ENCODE measurements at places on chromosomes 1 and 21.

DNA sequence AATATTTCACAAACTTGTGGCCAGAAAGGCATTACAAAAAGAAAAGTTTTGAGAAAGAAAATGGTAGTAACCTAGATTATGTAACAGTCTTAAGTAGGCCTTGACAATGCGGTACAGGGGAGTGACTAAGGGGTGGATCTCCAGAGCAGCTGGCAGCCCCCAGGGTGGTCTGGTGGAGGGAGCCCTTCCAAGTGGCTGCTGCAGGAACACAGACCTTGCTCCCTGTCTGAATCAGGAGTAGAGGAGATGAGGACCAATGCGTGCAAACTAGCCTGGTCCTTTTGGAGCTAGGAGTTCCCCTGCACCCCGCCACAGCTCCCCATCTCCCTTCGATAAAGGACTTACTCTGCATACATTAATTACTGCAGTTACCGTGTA is 189.0 kb downstream of the NFIA start:
- no peak for DNase-seq

- DNase-seq: no peak
Observed at GRCh38 chr1:110058591-110058990, 11.9 kb downstream of the ALX3 start.

DNA sequence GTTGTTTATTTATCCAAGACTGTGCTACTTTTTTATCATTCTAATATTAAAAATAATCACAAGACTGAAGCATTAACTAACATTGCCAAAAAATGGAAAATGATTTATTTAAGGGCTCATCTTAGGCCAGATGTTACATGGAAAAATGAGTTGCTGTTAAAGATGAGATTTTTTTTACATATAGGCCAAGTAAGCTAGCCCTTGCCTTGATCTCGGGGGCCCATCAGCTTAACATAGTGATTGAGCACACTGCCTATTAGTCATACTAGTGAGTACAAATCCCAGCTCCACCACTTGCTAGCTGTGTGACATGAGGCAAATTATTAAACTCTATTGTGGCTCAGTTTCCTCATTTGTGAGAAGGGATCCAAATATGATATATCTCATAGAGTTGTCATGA is 275.9 kb upstream of the SNX7 start:
- no peak for DNase-seq

GRCh38 chr21:46666941-46667740 is 31.7 kb downstream of the PRMT2 start:
- DNase-seq: peak; percentile 57
